ENCODE measurements at places on chromosomes 4 and X.

DNA sequence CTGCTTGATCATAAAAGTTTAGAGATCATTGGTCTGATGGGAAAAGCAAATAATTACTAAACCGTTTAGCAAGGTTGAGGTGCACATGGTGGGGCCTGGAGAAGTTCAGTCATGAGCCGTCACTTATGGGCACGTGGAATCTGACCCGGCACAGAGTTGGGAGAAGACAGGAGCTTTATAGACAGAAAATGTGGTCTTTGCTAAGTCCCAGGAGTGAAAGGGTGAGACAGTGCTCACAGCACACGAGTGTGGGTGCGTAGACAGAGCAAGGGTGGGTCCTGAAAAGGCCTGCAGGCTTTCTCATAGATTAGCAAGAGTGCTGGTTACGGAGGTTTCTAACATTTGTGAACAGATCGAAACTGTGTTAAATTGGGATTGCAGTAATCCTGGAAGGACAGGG lies 43.8 kb downstream of the HTT start:
- DNase-seq = no peak

- DNase-seq = no peak
These were observed 34.3 kb downstream of the FHIP1A start for GRCh38 chr4:151443247-151443646.

DNA sequence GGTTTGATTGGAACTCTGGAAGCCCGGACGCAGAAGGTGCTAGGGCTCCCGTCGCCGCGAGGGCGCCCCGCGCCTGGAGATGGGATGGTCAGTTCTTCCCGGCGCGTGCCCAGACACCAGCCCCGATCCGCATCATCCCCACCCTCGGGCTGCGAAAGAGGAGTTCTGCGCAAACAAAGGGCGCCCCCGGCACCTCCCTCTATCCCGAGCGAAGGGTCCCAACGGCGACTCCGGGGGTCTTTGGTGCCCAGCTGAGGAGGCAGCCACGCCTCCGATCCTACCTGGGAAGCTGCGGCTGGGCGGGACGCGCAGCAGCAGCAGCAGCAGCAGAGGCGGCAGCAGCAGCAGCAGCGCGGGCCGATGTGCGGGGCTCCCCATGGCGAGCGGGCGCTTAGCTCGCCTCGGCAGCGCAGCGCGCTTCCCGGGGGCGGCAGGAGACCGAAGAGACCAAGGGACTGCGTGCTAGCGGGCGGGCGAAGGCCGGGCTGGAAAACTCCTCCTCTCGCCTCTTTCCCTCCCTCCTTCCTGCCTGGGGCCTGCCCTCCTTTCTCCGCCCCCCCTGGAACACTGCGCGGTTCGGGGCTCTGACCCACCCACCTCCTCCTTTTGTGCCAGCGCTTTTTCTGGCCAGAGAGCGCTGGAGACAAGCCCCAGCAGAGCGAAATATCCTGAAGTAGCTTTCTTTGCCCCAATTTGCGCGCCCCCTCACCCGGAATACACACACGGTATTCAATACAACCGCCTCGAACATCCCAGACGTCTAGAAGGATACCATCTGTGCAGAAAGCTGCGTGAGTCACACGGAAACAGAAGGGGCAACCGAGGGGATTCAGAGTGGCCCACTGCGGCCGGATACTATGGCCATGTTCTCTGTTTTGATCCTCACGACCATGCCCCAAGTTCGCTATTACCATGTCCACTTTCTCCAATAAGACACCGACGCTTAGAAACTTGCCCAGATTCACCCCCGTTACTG lies at the start of gene SRPX:
Gene SRPX (minus strand): TSS at position 457 of the 976 bp plus-strand sequence. CDS start 79 bp downstream, at position 378.
- DNase-seq = no peak

GRCh38 chr4:94648699-94649098 lies 109.1 kb upstream of the BMPR1B start:
- DNase-seq = no peak

- no peak for DNase-seq
These were observed 55.0 kb upstream of the PAK3 start for GRCh38 chrX:111041018-111041462.

GRCh38 chrX:40209951-40210617 lies 112.3 kb upstream of the BCOR start:
- no peak for DNase-seq
